ENCODE measurements at places on chromosomes 3 and 15. TPM values are rescaled to one million over a fixed set of nuclear protein-coding genes. Genes with fewer than 3 reads are reported as not detected.

Gene CPEB1
- 10.8 TPM for total RNA-seq

Gene GOLGA6L9
- 5.1 TPM for total RNA-seq

Gene HHLA2
- not detected for total RNA-seq

Gene BNC1
- total RNA-seq = not detected

Gene PLA2G4D
- total RNA-seq = under 0.01 TPM

Gene COL7A1
- total RNA-seq = 3.5 TPM

Gene SAMMSON
- total RNA-seq = 0.23 TPM

Gene TRH
- 29.1 TPM for total RNA-seq

Gene BDH1
- 18.5 TPM for total RNA-seq

Gene GOLGA8H
- total RNA-seq = 2.1 TPM

Gene CFAP100
- total RNA-seq = 6.5 TPM

Gene REC114
- not detected for total RNA-seq

All from diencephalon (tissue), 1 donor.